ENCODE measurements at places on chromosomes 16 and 17.
A peak's percentile ranks its signal among the peaks of the same experiment; 100 is the strongest.

DNA sequence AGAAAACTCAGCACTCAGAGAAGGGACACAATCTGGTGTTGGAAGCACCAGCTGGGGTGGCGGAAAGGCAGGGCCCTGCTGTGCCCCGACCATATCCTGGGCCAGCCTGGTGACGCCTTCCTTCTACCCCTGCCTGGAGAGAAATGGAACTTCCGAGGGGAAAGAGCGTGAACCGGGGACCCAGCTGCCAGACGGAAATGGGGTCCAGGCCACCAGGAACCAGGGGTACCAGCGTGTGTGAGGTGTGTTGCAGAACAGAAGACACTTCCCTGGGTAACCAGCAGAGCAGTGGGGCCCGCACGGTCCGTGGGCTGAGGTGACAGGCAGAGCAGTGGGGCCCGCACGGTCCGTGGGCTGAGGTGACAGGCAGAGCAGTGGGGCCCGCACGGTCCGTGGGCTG lies 6.8 kb downstream of the RAB40B start:
- no peak for DNase-seq

GRCh38 chr16:10631886-10632285 lies 51.5 kb upstream of the EMP2 start:
- DNase-seq: no peak

GRCh38 chr17:78040440-78041385 lies 82.2 kb downstream of the TNRC6C start:
- DNase-seq: peak; percentile 12

- DNase-seq: no peak
Measured at GRCh38 chr17:45110676-45111611, 21.4 kb downstream of the PLCD3 start.

DNA sequence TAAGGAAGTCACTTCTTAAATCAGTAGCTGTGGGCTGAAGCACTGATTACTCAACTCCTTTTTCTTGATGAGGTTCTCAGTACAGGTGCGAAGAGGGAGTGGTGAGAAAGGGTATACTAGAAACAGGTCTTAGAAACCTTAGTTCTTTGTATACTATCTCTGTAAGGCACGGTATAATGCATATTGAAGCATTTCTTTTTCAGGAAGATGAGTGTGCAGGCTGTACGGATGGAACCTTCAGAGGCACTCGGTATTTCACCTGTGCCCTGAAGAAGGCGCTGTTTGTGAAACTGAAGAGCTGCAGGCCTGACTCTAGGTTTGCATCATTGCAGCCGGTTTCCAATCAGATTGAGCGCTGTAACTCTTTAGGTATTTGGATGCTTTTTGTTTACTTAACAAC lies 39.2 kb downstream of the CYLD start:
- DNase-seq: peak; percentile 7

DNA sequence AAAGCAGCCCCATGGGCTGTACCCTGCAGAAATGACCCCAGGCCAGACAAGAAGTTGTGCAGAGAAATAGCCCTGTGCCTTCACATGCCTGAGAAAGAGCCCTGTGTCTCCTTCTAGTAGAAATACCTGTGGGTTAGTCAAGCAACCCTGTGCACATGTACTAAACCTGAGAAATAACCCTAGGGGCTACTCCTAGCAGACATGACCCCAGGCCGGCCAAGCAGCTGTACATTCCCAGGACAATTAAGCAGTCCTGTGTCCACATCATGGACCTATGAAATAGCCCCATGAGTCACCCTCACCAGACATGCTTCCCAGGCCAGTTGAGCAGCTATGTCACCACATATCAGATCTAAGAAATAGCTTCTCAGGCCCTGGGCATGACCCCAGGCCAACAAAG lies 519.7 kb upstream of the CA10 start:
- DNase-seq: no peak

DNA sequence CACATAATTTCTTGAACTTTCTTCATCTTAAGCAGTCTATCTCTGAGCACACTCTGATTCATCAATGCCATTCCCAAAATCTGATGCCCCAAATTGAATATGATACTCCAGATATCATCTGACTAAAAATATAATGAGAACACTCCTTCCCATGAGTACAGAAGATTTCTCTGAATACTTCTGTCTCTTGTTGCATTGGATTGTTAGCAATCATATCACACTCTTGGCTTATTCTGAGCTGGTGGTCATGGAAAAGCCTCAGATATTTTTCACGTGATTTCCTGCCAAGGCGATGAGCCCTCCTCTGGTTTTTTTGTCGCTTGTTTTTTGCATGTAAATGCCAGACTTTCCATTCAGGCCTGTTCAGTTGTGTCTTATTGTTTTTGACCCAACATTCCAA lies 87.2 kb downstream of the NOG start:
- DNase-seq: no peak

DNA sequence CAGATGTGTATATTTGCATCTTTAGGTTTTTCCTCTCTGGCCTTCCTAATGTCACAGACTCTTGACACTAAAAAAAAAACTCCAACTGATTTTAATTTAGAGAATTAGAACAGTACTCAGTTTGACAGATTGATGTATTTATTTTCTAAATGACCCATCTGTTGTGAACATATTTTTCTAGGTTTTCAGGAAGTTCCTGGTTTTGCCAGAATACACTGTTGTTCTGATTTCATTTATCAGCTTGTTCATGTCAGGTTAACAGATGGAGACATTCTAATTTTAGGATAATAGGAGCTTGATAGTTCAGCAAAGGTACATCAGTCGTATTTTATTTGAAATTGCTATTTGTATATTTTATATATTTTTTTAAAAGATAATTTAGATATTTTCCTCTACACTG lies 133.4 kb downstream of the TANC2 start:
- DNase-seq: no peak

DNA sequence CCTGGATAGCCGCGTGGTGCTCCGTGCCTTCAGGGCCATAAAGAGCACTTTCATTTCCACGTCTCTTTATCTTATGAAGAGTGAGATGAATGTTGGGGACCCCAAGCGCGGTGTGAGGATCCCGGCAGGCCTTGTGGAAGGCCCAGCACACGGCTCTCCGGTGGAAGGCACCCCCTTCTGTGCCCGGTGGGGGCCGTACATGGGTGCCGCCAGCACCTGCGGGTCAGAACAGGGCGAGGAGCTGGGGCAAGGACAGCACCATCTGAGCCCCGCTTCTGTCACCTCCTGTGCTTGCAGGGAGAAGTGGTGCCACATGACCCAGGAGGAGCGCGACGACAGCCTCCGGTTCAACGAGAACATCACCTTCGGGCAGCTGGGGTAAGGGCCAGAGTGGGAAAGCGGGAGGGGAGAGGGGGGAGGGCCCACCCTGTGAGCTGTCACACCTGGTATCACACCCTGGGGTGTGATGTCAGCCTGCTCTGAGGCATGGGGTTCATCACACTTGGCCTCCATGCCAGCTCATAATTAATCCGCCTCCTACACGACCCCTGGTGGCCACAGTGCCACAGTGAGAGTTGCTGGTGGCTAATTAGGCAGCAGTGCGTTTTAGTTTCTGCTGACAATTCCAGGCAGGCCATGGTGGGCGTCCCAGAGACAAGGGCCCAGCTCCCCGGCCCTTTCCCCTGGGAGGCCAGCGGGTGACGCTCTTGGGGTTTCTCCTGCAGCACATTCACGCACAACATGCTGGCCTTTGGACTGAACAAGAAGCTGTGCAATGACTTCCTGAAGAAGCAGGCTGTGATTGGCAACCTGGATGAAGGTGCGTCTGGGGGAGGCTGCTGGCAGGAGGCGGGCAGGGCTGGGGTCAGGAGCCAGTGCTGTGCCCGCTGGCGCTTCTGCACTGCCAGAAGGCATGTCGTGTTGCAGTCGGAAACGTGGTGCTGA lies 25.7 kb downstream of the CIBAR2 start:
- peak; percentile 64 for DNase-seq

DNA sequence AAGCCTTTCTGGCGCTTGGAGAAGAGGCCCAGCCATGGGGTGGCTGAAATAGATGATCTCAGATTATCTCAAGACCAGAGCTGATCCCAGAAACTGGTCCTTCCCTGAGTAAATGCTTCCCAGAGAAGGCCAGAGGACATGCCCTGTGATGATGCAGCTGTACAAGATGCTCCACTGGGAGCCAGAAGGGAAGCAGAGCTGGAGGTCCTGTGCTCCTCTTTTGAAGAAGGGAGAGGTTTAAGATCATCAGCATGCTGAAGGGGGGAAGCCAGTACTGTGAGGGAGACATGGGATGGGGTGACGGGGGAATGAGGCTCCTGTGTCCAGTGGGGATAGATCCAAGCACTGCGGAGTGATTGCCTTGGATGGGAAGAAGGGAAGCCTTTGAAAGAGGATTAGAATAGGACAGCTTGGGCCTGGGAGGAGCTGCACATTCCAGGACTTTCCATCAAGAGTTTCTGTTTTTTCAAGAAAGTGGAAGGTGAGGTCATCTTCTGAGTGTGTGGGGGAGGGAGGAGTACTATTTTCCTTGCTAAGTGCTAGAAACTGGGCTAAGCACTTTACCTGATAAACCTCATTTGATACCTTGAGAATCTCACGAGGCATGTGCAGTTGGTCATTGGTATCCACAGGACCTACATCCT lies 16.4 kb upstream of the ALOX15B start:
- no peak for DNase-seq

- DNase-seq: no peak
Measured at GRCh38 chr17:40354221-40355122, 10.1 kb downstream of the GJD3 start.

GRCh38 chr17:2027528-2028233 lies 2.3 kb upstream of the DPH1 start:
- DNase-seq: no peak

DNA sequence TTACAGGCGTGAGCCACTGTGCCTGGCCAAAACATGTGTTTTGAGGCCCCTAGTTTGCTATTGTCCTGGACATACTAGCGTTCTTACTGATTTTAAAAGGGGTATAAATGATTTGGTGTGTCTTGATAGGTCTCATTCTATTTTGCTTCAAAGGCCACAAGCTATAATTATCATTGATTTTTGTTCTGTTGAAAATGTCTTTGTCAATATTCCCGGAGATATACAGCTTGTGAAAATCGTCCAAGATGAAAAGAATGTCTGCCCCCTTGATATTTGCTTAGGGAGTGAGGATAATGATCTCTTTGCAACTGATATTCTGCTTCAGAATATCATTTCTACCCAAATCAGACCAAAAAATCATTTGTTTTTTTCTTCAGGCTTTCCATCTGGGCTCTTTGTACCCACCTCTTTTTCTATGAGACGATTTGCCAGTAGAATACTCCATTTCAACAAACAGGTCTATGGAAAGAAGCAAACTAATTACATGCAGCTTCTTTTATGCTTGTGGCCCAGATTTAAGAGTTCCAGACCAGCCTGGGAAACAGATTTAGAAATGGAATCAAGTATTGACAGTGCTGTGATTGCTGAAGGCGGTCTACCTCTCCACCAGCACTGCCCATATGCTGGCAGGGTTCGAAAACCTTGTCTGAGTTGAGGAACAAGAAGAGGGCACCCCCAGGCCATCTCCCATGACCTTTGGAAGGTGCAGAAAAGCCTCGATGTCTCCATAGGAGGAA lies 14.1 kb upstream of the ST6GALNAC1 start:
- DNase-seq: no peak

- DNase-seq: no peak
Measured at GRCh38 chr17:48484850-48485249, 46.0 kb downstream of the HOXB1 start.

GRCh38 chr17:41844971-41845370 lies 7.3 kb downstream of the KLHL10 start:
- DNase-seq: no peak

DNA sequence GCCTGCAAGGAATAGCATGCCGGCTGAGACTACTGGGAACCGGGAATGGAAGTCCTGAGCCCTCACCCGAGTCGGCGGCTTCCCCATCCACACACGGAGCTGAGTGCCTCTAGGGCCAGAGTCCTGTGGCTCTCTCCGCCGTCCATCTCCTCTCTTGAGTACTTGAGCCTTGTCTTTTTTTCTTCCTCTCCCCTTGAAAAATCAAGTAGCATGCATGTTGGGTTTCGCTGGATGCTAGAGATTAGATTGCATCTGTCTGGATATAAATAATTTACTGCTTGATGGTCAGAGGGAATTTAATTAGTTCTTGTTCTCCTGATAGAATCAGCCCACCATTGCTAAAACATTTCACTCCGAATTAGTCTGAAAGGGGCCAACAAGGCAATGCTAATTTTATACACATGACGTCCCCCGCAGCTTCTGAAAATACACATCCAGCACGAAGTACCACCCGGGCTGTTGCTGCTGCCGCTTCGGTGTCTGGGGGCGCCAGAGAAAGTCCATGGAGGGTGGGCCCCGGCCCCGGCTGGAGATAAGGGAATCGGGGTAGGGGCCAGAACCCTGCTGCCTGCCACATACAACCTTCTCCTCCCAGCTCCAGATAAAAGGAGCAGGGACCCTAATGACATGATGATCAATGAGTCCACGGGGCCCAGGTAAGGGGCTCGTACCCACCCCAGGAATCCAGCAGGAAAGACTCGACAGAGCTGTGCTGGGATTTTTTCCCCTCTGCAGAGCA lies 48.5 kb downstream of the RBFOX3 start:
- DNase-seq: no peak

DNA sequence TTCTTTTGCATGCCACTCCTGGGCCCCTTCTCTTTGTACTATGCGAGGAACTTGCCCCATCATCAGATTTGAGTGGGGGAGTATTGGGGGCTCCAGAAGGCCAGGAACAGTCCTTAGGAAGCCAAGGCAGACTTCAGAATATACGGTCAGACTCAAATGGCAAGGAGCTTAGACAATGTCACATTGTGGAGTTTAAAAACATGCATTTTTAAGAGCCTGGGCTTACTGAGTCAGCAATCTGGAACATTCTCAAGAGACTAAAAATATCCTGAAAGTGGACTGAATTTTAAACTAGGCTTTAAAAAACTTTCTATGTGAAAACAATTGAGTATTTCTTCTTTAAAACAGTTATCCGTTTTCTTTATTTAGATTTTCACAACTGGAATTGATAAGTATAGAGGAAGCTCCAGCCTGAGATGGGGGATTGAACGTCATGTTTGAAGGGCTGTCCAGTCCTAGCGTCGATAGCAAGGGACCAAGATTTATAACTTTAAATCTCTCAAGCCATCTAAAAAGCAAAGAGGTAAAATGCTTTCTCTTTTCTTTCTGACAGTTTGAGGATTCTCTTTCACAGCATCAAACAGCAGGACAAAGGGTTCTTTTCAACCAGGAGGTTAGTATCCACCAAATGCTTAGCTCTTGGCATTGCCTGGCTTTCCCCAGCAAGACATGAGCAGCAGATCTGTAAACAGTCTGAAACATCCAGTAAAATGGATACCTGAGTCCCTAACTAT lies 45.8 kb upstream of the CDRT4 start:
- no peak for DNase-seq

- peak; percentile 28 for DNase-seq
Measured at GRCh38 chr16:14249291-14250032, 178.3 kb downstream of the MRTFB start.

GRCh38 chr17:53032861-53033271 lies 789.9 kb upstream of the KIF2B start:
- DNase-seq: no peak

GRCh38 chr17:5248821-5249479 lies 14.3 kb upstream of the SCIMP start:
- no peak for DNase-seq

Data from T follicular helper cell (primary cell).